Endothelial cell of umbilical vein (primary cell): ENCODE measurements at places on chromosomes 4 and X. TPM values are rescaled to one million over a fixed set of nuclear protein-coding genes. Genes with fewer than 3 reads are reported as not detected.

CSAG1 gene
- total RNA-seq = not detected in 2 replicates

PPEF1 gene
- not detected in 2 replicates for total RNA-seq

ASMT gene
- not detected in 2 replicates for total RNA-seq

ANTXR2 gene
- 64.6 and 71.9 TPM in 2 replicates for total RNA-seq

ADAMTS3 gene
- 1.3 and 1.5 TPM in 2 replicates for total RNA-seq

GPC3 gene
- total RNA-seq = not detected in 2 replicates

TKTL2 gene
- not detected in 2 replicates for total RNA-seq

STPG2 gene
- total RNA-seq = not detected in 2 replicates

DGAT2L6 gene
- not detected in 2 replicates for total RNA-seq

GABRB1 gene
- not detected in 2 replicates for total RNA-seq

FAM120C gene
- 10.1 and 11.4 TPM in 2 replicates for total RNA-seq

PASD1 gene
- total RNA-seq = not detected in 2 replicates

GPR78 gene
- not detected in 2 replicates for total RNA-seq

MED12 gene
- total RNA-seq = 61.4 and 65.3 TPM in 2 replicates

DGKK gene
- total RNA-seq = not detected in 2 replicates

FAAH2 gene
- 0.15 and 0.28 TPM in 2 replicates for total RNA-seq

GPR173 gene
- 8.3 and 11.3 TPM in 2 replicates for total RNA-seq

SLITRK4 gene
- total RNA-seq = 0.77 and 3.8 TPM in 2 replicates

ZNF185 gene
- total RNA-seq = 19.7 and 31.6 TPM in 2 replicates

CA5B gene
- total RNA-seq = 5.0 and 5.6 TPM in 2 replicates

BEND2 gene
- total RNA-seq = not detected in 2 replicates

PPP2R2C gene
- total RNA-seq = 0.09 TPM in 2 replicates

SETD7 gene
- total RNA-seq = 36.4 and 39.9 TPM in 2 replicates

UGT2B11 gene
- not detected in 2 replicates for total RNA-seq

NPY2R gene
- total RNA-seq = not detected in 2 replicates

NRK gene
- total RNA-seq = 3.1 and 8.0 TPM in 2 replicates

MAGEA10 gene
- not detected in 2 replicates for total RNA-seq

TMEM150C gene
- 6.5 and 6.6 TPM in 2 replicates for total RNA-seq

MXRA5 gene
- not detected in 2 replicates for total RNA-seq

SPANXC gene
- total RNA-seq = not detected in 2 replicates

REELD1 gene
- not detected in 2 replicates for total RNA-seq

WDFY3 gene
- total RNA-seq = 89.7 and 113 TPM in 2 replicates

NXF3 gene
- total RNA-seq = not detected in 2 replicates
